ENCODE measurements at places on chromosomes 4 and X.

GRCh38 chr4:187227907-187228704 lies 504.4 kb upstream of the FAT1 start:
- DNase-seq: no peak

- DNase-seq: peak; percentile 16
Observed at GRCh38 chr4:93897559-93897958, 69.0 kb downstream of the ATOH1 start.

DNA sequence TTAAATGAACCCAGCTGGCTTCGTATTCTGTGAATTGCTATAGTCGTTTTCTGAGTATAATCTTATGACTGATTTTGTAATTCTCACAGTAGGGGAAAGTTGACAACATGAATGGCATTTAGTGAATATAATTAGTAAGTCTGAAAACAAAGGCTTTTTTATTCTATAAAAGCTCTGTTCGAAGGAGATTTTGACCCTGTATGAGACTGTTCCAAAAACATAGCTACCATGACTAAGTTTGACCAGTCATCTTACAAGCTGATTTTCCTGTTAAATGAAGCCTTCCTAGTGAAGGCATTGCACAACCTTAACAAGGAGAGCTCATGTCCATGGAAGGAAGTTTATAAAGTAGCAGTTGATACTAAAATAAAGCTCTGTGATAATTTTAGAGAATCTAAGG lies 242.3 kb downstream of the RPA4 start:
- no peak for DNase-seq

GRCh38 chr4:22190855-22191254 lies 242.3 kb upstream of the KCNIP4 start:
- DNase-seq: no peak

GRCh38 chrX:13649838-13650237 lies 3.1 kb upstream of the TCEANC start:
- no peak for DNase-seq

- DNase-seq: no peak
Observed at GRCh38 chrX:21943460-21944135, 3.1 kb downstream of the SMS start.

GRCh38 chrX:69237236-69237635 lies 72.0 kb upstream of the PJA1 start:
- DNase-seq: no peak

GRCh38 chr4:139416073-139416673 lies 37.7 kb upstream of the RAB33B start:
- peak; percentile 62 for DNase-seq

DNA sequence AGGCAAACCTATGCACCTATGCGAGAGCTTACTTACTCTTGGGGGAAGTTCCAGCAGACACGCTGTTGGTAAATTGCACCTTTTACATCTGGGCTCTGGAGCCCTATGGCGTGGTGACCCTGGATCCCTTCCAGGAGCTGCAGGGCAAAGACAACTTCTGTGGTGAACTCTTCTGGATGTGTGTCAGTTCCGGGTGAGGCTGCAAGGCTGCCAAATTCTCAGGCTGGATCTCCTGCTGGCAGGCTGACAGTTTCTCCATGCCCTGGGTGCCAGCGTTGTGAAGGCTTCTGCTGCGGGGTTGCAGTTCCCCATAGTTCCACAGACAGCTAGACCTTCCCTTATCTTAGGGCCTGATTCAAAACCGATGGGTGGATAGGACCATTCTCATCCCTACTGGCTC lies 37.9 kb downstream of the RAP2C start:
- DNase-seq: no peak

- DNase-seq: no peak
Observed at GRCh38 chrX:148043271-148043855, 62.2 kb downstream of the FMR1NB start.

GRCh38 chrX:10076765-10077164 lies 80.0 kb upstream of the CLCN4 start:
- DNase-seq: no peak

DNA sequence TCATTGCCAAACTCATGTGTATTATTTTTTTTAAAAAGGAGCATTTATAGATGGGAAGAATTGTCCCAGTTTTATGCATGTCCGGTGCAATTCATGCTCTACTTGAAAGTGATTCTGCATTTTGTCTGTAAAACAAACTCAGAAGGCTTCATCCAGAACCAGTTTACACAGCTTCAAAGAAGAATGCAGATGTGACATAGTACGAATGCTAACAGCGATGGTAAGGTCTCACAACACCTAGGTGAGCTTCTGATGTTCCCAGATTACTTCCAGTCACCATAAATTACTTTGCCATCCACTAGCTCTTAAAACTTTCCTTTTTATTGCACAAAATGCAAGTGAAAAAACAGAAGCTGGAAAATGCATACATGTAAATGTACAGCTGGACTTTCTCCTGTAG lies 41.5 kb upstream of the AGA start:
- no peak for DNase-seq

Data from GM12865 (cell line).